Left renal pelvis (tissue), 4 donors: ENCODE measurements at places on chromosomes 16 and 17. TPM values are rescaled to one million over a fixed set of nuclear protein-coding genes. Genes with fewer than 3 reads are reported as not detected.

Gene CLDN7
- 56.2 TPM for polyA plus RNA-seq

Gene MEFV
- 0.47 TPM for polyA plus RNA-seq

Gene FAM117A
- 18.9 TPM for polyA plus RNA-seq

Gene FBXO31
- polyA plus RNA-seq, result 25.4 TPM

Gene SKAP1
- polyA plus RNA-seq, result 12.7 TPM

Gene WNT9B
- polyA plus RNA-seq, result 6.2 TPM

Gene CASKIN1
- polyA plus RNA-seq, result 0.79 TPM

Gene GP1BA
- polyA plus RNA-seq, result 3.4 TPM

Gene ZG16B
- 0.50 TPM for polyA plus RNA-seq

Gene NARF
- 86.3 TPM for polyA plus RNA-seq

Gene LPCAT2
- 8.2 TPM for polyA plus RNA-seq

Gene TEKT1
- polyA plus RNA-seq, result 0.67 TPM

Gene IKZF3
- 0.35 TPM for polyA plus RNA-seq

Gene TRIM72
- 0.10 TPM for polyA plus RNA-seq

Gene SEPTIN12
- polyA plus RNA-seq, result not detected

Gene KCNH6
- 2.5 TPM for polyA plus RNA-seq

Gene EFCAB5
- 3.6 TPM for polyA plus RNA-seq

Gene SYCE1L
- 3.3 TPM for polyA plus RNA-seq

Gene MSRB1
- 64.1 TPM for polyA plus RNA-seq

Gene PLA2G15
- 19.0 TPM for polyA plus RNA-seq

Gene TP53TG3C
- polyA plus RNA-seq, result not detected

Gene MT4
- polyA plus RNA-seq, result not detected

Gene SPAG9
- 113 TPM for polyA plus RNA-seq

Gene NACA2
- 2.3 TPM for polyA plus RNA-seq

Gene NETO2
- 26.6 TPM for polyA plus RNA-seq

Gene RNU2-1
- polyA plus RNA-seq, result 1.2 TPM

Gene ZP2
- 0.12 TPM for polyA plus RNA-seq

Gene ORC6
- polyA plus RNA-seq, result 22.8 TPM

Gene EME1
- 7.9 TPM for polyA plus RNA-seq

Gene MT1G
- 37.1 TPM for polyA plus RNA-seq

Gene IL34
- 1.0 TPM for polyA plus RNA-seq

Gene CA5A
- 0.27 TPM for polyA plus RNA-seq

Gene SOX9
- polyA plus RNA-seq, result 18.9 TPM

Gene CD300A
- 1.7 TPM for polyA plus RNA-seq

Gene XPO6
- 78.0 TPM for polyA plus RNA-seq

Gene OR1F1
- polyA plus RNA-seq, result not detected

Gene NPIPA8
- 98.7 TPM for polyA plus RNA-seq

Gene MYH13
- 0.14 TPM for polyA plus RNA-seq

Gene TLK2
- polyA plus RNA-seq, result 88.5 TPM
